ENCODE measurements at places on chromosomes 7 and 10.

DNA sequence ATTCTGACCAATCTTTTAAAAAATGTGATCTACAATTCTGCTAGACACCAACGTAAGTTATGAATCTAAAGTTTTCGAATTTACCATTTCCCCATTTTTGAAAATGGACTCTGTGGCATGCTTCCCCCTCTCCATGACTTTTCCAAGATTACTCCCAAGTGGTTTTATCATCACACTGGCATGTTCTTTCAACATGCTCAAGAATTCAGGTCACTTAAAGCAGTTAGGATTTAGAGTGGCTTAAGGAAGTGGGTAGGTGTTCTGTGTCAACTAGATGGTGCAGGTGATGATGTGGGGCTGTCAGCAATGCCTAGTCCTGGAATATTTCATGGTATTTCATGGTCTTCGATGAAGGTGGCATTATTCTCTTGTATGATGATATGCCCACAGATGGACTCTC lies 164.0 kb upstream of the ASAH2 start:
- H3K27me3 ChIP-seq = no peaks in the 10 kb centered on the region
- DNase-seq = no peak
- H3K27ac ChIP-seq = no peak overlapping the region
- no peaks in the 10 kb centered on the region for H3K36me3 ChIP-seq
- H3K4me3 ChIP-seq = no peak overlapping the region
- peaks cover 47% of the 10 kb centered on the region for H3K4me1 ChIP-seq

GRCh38 chr10:60266513-60266912 lies 123.2 kb downstream of the ANK3 start:
- no peak overlapping the region for H3K27ac ChIP-seq
- no peak overlapping the region for H3K4me3 ChIP-seq
- H3K36me3 ChIP-seq = peaks cover 8% of the 10 kb centered on the region
- peaks cover 18% of the 10 kb centered on the region for H3K4me1 ChIP-seq
- no peaks in the 10 kb centered on the region for H3K27me3 ChIP-seq
- no peak for DNase-seq

DNA sequence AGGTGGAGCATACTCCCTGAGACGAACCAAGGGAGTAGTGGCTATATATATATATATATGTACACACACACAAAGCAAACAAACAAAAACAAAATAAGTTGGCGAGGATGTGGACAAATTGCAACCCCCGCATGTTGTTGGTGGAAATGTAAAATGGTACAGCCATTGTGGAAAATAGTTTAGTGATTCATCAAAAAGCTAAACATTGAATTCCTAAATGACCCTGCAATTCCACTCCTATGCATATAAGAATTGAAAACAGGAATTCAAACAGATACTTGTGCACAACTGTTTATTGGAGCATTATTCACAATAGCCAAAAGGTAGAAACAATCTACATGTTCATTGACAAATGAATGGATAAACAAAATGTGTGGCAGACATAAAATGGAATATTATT lies 407.9 kb downstream of the KCNMA1 start:
- H3K36me3 ChIP-seq = no peaks in the 10 kb centered on the region
- H3K27ac ChIP-seq = peak overlapping the region; percentile 78
- no peaks in the 10 kb centered on the region for H3K27me3 ChIP-seq
- H3K4me3 ChIP-seq = no peak overlapping the region
- peaks cover 57% of the 10 kb centered on the region for H3K4me1 ChIP-seq

DNA sequence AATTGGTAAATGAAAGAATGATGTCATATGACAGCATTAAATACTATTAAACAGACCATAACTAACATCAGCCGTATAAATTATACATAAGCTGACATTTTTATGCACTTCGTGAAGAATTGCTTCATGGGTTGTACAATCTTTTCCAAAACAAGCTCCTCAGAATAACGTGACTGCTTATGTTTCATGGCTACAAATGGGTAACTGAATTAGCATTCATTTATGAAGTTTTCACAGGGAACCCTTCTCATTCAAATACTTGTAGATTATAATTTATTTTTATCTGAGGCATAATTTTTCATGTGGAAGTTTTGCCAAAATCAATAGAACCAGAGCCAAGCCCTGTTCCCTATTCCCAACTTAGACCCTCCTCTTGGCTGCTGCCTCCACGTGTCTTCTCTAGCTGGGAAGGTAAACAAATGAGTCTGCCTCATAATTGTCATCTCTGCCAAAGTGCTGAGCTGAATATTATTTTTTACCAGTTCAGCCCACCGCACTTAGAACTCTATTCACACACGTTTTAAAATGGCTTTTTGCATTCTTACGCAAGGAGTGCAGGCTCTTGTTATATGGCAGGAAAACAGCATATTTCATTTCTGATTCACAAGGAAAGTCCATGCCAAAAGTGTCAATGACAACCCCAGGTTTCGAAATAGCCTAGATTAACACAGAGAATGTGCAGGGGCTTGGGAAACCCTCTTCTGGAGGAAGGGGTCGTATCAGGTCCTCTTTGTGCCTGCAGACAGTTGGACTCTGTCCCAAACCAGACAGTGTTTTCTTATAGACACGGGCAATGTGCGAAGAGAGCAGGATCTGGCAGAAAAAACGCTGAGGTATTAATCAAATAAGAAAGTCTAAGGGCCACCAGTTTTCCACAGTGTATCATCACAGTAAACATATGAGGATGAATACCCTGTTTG lies 370.7 kb upstream of the MGMT start:
- peaks cover 8% of the 10 kb centered on the region for H3K27me3 ChIP-seq
- peak overlapping the region; percentile 93 for H3K27ac ChIP-seq
- peak overlapping the region; percentile 33 for H3K4me3 ChIP-seq
- H3K4me1 ChIP-seq = peaks cover 35% of the 10 kb centered on the region
- H3K36me3 ChIP-seq = no peaks in the 10 kb centered on the region

DNA sequence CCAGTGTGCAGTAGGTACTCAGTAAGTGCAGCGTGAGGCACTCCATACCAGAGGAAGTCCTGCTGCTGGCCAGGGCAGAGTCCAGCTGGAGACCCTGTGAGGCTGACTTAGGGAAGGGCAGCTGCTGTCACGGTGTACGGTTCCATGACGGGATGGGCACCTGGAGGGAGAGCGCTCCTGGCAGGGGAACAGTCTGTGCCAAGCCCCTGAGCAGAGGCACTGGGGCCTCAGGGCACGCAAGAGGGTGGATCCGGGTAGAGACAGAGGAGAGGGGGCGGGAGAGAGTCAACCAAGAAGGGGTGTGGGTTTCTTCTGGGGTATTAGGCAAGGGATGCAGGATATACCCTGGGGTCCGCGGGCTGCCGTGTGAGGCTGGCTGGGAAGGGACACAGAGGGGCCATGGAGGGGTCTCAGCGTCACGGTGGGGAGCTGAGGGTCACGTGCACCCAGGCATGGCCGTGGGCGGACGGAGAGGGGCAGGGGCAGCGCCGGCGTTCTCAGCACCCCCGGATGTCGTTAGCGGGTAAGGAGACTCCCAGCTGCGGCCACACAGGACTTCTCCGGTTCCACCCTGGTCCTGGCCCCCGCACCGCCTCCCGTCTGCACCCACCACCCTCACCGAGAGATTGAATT lies 70.5 kb downstream of the MICALL2 start:
- H3K4me1 ChIP-seq = no peaks in the 10 kb centered on the region
- no peak overlapping the region for H3K27ac ChIP-seq
- H3K4me3 ChIP-seq = no peak overlapping the region
- peaks cover 2% of the 10 kb centered on the region for H3K36me3 ChIP-seq

DNA sequence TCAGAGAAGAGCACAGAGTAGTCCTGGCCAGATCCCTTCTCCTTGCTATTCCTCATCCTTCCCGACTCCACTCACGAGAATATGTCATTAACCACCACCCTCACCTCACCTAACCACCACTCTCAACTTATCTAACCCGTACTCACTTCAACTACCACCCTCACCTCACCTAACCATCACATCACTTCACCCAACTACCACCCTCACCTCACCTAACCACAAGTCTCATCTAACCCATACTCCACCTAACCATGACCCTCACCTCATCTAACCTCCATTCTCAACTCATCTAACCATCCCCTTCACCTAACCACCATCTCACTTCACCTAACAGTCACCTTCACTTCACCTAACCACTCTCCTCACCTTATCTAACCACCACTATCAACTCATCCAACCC lies 85.0 kb downstream of the VIPR2 start:
- no peak overlapping the region for H3K27ac ChIP-seq
- H3K4me1 ChIP-seq = peaks cover 4% of the 10 kb centered on the region
- DNase-seq = no peak
- peaks cover 14% of the 10 kb centered on the region for H3K27me3 ChIP-seq

- H3K4me3 ChIP-seq = no peak overlapping the region
- no peak overlapping the region for H3K27ac ChIP-seq
- no peak for DNase-seq
Measured at GRCh38 chr10:104498347-104499081, 142.6 kb upstream of the SORCS3 start.

- no peaks in the 10 kb centered on the region for H3K27me3 ChIP-seq
- H3K4me1 ChIP-seq = peaks cover 8% of the 10 kb centered on the region
- peaks cover 26% of the 10 kb centered on the region for H3K36me3 ChIP-seq
- no peak overlapping the region for H3K4me3 ChIP-seq
Measured at GRCh38 chr10:48411510-48411909, 105.0 kb downstream of the MAPK8 start.

DNA sequence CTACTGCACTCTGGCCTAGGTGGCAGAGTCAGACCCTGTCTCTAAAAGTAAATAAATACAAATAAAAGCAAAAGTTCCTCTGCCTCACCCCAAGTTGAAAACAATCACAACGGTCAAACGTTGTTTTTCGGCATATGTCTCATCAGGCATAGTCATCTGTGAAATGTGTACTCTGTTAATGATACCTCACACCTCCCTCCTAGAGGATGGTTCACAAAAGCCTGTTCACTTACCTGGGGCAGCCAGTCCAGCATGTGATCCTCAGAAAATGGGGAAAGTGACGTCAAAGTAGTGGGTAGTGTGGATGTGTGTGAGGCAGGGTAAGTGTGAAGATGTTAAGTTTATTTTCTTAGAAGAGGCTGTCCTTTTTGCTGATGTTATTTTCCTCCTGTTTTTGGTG lies 254.0 kb upstream of the LRGUK start:
- peaks cover 3% of the 10 kb centered on the region for H3K4me1 ChIP-seq
- no peaks in the 10 kb centered on the region for H3K36me3 ChIP-seq

- H3K36me3 ChIP-seq = peaks cover 22% of the 10 kb centered on the region
- peak overlapping the region; percentile 13 for H3K27ac ChIP-seq
- H3K4me1 ChIP-seq = peaks cover 18% of the 10 kb centered on the region
- no peak for DNase-seq
- no peaks in the 10 kb centered on the region for H3K27me3 ChIP-seq
Measured at GRCh38 chr7:106270122-106270977, 14.4 kb downstream of the NAMPT start.

GRCh38 chr7:143505838-143506237 lies 28.2 kb downstream of the TAS2R41 start:
- no peak for DNase-seq
- no peaks in the 10 kb centered on the region for H3K36me3 ChIP-seq
- no peak overlapping the region for H3K27ac ChIP-seq
- no peaks in the 10 kb centered on the region for H3K4me1 ChIP-seq
- H3K4me3 ChIP-seq = no peak overlapping the region

DNA sequence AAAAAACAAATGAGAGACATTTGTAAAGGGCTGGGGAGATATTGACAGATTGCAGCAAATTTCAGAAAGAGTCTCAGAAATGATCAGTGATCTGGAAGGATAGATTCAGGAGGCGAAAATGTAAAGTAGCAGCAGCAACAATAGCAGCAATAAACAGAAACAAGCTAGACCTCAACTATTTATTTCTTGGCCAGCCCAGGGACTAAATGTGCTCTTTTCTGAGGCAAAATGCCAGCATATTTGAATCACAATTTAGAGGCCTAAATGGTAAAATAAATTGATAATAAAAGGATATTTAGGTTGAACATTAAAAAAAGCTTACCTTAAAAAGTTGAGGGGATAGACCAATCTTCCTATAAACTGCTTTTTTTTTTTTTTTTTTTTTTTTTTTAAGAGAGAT lies 134.6 kb upstream of the ITGB1 start:
- H3K27ac ChIP-seq = no peak overlapping the region
- no peaks in the 10 kb centered on the region for H3K4me1 ChIP-seq
- H3K27me3 ChIP-seq = peaks cover 1% of the 10 kb centered on the region
- DNase-seq = no peak

GRCh38 chr7:110962374-110962773 lies 128.6 kb upstream of the LRRN3 start:
- H3K4me3 ChIP-seq = no peak overlapping the region
- H3K4me1 ChIP-seq = peaks cover 15% of the 10 kb centered on the region
- DNase-seq = no peak
- H3K36me3 ChIP-seq = no peaks in the 10 kb centered on the region
- no peak overlapping the region for H3K27ac ChIP-seq

- H3K4me3 ChIP-seq = no peak overlapping the region
- no peak overlapping the region for H3K27ac ChIP-seq
Measured at GRCh38 chr7:118349604-118350003, 125.1 kb downstream of the ANKRD7 start.

DNA sequence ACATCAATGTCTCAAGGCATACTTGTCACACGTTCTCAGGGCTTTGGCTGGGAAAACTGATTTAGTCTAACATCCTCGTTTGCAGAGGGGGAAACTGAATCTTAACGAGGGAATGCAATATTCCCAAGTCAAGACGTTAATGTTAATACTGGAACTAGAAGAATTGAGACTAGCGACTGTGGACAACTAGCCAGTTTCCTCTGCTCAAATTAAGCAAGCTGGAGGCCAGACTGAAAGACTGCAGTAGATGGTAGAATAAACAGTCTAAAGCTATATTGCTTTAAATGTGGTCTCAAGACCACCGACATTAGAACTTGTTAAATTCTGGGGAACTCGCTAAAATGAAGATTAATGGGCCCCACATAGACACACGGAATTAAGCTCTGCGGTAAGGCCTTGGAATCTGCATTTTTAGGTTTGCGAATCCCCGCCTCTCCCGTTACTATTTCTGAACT lies 639 bp upstream of the TFAM start:
- peaks cover 2% of the 10 kb centered on the region for H3K36me3 ChIP-seq
- peak overlapping the region; percentile 98 for H3K27ac ChIP-seq
- H3K4me3 ChIP-seq = peak overlapping the region; percentile 98
- DNase-seq = no peak

DNA sequence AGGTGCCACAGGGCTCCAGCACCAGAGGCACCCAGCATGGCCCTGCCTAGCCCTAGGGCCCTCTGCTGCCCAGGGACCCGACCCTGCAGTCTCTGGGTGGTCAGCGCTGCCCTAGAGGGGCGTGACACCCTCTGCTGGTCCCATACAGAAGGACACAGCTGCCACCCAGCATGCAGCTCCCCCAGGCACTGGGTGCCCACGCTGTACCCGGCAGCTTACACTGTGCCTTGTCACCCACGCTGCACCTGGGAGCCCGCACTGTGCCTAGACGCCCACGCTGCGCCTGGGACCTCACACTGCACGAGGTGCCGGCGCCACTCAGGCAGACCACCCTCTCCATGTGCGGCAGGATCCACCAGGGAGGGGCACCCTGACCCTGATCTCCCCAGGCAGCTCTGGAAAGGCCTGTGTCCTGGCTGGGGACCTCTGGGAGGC lies 55.2 kb downstream of the PWWP2B start:
- H3K4me3 ChIP-seq = no peak overlapping the region
- H3K27ac ChIP-seq = no peak overlapping the region
- H3K4me1 ChIP-seq = peaks cover 11% of the 10 kb centered on the region
- no peaks in the 10 kb centered on the region for H3K27me3 ChIP-seq
- peak; percentile 88 for DNase-seq

Data from chondrocyte (in vitro differentiated cells).